ENCODE measurements at places on chromosomes 16 and 17. TPM values are rescaled to one million over a fixed set of nuclear protein-coding genes. Genes with fewer than 3 reads are reported as not detected.

GRCh38 chr16:87620201-87620495 lies 17.8 kb downstream of the JPH3 start:
- H3K4me3 ChIP-seq: no peak overlapping the region
- no peaks in the 10 kb centered on the region for H3K4me1 ChIP-seq
- no peaks in the 10 kb centered on the region for H3K27me3 ChIP-seq
- no peak for DNase-seq
- H3K36me3 ChIP-seq: no peaks in the 10 kb centered on the region
- H3K27ac ChIP-seq: no peak overlapping the region

DNA sequence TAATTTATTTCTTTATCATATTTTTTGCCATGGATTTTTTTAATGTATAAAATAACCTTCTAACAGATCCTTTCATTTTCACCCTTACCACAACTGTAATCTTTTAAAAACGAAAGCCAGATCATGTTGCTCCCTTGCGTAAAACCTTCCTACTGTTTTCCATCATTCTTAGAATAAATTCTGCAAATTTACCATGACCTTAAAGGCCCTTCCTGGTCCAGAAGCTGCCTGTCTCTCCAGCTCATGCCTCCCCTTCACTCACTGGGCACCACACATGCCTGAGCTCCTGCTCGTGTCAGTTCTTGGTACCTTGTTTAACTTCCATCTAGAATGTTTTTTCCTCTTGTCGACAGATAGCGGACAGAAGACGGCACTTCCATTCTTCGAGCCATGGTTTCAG lies 245.0 kb upstream of the CDH5 start:
- no peak overlapping the region for H3K4me3 ChIP-seq
- no peaks in the 10 kb centered on the region for H3K4me1 ChIP-seq

DNA sequence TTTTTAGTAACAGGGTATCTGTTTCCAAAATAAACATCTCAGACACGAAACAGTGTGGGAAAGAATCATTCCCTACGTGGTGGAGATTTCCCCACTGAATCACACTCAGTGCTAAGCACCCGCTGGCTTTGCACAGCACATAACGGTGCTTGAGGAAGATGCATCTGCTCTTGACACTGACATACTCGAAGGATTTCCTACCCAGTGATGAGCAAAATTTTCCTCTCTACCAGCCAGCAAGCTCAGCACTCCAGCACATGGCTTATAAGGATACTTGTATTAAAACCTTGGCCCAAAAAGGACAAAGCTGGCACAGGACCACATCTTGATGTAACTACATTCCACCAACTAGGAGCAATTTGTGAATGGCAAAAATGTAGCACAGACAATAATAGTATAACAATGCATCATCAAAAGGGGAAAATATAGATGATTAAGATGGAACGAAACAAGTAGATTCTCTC lies 59.0 kb downstream of the ANKFY1 start:
- no peaks in the 10 kb centered on the region for H3K36me3 ChIP-seq
- H3K27me3 ChIP-seq: no peaks in the 10 kb centered on the region
- no peak for DNase-seq
- no peaks in the 10 kb centered on the region for H3K4me1 ChIP-seq

DNA sequence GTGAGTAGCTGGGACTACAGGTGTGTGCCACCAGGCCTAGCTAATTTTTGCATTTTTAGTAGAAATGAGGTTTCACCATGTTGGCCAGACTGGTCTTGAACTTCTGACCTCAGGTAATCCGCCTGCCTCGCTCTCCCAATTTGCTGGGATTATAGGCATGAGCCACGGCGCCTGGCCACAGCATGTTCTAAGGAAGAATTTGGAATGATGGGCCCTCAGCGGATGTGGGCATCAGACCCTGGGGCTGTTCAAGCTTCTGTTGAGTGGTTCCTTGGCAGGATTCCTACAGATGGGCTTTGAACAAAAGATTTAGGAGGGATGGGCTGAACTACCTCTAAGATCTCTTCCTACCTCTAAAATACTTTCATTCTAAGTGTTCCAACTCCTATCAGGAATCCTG lies 4.1 kb downstream of the PRPSAP2 start:
- no peak for DNase-seq
- no peaks in the 10 kb centered on the region for H3K36me3 ChIP-seq
- H3K4me1 ChIP-seq: peaks cover 5% of the 10 kb centered on the region
- no peak overlapping the region for H3K4me3 ChIP-seq

DNA sequence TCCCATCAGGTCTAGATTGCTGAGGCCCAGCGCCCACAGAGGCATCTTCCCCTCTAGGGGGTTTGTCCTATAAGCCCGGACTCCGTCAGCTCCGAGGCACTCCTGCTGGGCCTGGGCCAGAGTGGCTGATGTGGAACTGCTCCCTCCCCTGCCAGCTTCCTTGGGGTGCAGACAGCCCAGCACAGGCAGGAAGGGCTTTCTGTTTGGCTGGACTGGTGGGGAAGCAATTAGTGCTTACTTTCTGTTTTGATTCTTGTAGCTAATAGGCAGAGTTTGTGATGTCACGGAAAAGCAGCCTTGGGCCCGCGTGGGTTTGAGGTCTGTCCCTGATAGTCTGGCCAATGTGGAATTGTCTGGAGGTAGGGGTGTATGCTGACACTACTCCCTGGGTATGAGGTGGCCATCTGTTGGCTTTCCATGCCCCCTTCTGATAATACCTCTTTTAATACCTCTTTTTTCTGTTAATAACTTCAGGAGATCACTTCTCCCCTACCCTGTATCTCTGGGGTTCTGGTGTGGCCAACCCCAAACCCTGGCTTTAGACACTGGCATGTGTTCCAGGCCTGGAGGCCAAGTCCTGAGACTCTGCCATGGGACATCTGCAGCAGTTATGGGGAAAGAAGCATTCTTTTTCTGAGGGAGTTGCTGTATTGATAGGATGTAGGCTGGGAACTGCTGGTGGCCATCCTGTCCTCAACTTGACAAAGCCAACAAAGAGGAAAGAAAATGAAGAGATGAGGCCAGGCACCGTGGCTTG lies 190.9 kb downstream of the RAB11FIP4 start:
- no peaks in the 10 kb centered on the region for H3K27me3 ChIP-seq
- DNase-seq: no peak
- peak overlapping the region; percentile 72 for H3K27ac ChIP-seq
- no peak overlapping the region for H3K4me3 ChIP-seq

DNA sequence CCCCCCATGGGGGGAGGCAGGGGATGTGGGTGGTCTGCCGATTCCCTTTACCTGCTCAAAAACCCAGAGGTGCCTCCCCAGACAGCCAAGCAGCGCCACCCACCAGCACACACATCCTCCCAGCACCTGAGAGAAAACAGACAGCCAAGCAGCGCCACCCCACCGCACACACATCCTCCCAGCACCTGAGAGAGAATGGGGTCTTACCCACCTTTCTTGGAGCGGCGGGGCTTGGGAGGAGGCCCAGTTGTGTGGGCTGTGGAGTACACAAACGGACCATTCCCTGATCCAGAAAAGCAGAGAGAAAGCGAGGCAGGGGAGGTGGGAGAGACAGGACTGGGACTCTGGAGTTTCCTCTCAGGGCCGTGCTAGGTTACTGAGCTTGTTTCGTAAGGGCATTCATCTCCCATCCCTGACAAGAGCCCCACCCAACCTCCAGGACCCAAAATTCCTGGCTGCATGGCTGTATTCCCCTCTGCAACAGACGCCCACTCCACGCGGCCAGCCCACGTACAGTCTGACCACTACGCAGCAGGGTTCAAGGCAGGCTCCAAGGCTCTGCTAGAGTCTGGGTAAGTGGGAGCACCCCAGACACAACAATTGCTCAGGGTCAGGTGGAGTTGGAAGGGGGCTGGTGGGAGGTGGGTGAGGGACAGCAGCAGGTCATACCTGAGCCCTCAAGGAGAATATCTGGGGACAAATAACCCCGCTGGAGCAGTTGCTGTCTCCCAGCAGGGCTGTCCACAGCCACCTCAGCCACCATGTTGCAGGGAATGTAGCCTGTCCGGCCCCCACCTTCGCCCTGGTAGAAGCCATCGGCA lies 22.3 kb downstream of the TSPOAP1 start:
- peak; percentile 38 for DNase-seq
- H3K27me3 ChIP-seq: no peaks in the 10 kb centered on the region
- no peak overlapping the region for H3K4me3 ChIP-seq

CTRB1 gene
- total RNA-seq: not detected

All from Peyer's patch (tissue), 4 donors.